ENCODE measurements at places on chromosomes 5 and 9. TPM values are rescaled to one million over a fixed set of nuclear protein-coding genes. Genes with fewer than 3 reads are reported as not detected.

Gene RNF183
- not detected for total RNA-seq

Gene PIP5K1B
- 0.33 TPM for total RNA-seq

Gene ISCA1
- 26.6 TPM for total RNA-seq

DNA sequence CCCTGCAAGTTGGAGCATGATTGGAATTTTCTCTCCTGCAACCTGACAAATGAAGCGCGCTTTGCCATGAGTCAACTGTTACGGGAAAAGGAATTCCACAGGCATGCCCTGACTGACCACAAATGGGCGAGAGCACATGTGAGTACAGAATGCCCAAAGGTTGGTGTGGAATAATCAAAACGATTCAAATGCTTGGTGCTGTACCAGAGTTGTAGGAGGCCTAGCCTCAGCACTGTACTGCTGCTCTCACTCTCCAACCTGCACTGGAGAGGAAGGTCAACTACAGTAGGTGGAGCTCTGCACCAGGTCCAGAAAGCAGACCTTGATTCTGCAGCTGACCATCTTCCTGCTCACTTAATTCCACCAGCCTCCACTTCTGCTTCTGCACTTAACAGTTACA is 406.9 kb upstream of the ACTBL2 start:
- DNase-seq, result no peak

- DNase-seq, result no peak
Measured at GRCh38 chr5:50839472-50839871, 173.0 kb downstream of the PARP8 start.

DNA sequence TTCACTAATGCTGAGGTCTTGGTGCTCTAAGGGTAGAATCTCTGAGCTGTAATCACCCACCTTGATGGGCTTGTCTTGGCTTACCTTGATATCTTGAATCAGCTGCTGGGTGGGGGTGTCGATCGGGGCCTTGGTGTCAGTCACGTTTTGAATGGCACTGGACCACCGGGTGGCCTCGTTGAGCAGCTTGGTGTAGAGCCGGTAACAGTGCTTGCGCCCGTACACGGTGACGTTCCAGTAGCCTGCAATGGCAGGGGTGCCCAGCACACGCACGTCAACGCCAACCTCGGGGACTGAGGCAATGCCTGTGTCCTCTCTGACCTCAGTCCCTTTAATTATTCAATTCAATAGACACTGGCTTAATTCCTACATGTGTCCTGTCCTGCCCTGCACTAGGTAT is 63.1 kb upstream of the RETREG1 start:
- no peak for DNase-seq

GRCh38 chr5:143979044-143979690 is 167.2 kb downstream of the HMHB1 start:
- no peak for DNase-seq

GRCh38 chr5:141512390-141512910 is 23.6 kb downstream of the PCDHGC5 start:
- peak; percentile 89 for DNase-seq

DNA sequence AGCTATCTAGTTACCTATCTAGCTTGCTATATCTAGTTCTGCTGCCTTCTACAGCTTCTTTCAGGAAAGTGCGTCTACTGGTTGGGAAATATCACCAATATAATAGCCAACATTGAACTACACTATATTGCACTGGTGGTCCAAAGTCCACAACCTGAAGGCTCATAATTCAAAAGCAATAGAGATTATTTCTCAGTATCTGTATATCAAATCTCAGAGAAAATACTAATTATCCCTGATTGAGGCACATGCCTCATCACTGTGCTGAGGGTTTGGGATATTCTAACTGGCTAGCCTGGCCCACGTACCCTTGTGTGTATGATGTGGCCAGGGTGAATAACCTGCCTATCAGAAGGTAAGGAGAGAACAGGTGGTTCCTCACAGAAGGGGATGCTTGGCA is 53.8 kb downstream of the SH3RF2 start:
- no peak for DNase-seq

GRCh38 chr5:83955916-83956315 is 235.3 kb upstream of the HAPLN1 start:
- no peak for DNase-seq
